Activated CD4-positive, CD25-positive, alpha-beta regulatory T cell treated with anti-CD3 and anti-CD28 coated beads, Interleukin-2, amount 50 U/mL, for 24 hours (primary cell): ENCODE measurements at places on chromosomes 11 and 22.

DNA sequence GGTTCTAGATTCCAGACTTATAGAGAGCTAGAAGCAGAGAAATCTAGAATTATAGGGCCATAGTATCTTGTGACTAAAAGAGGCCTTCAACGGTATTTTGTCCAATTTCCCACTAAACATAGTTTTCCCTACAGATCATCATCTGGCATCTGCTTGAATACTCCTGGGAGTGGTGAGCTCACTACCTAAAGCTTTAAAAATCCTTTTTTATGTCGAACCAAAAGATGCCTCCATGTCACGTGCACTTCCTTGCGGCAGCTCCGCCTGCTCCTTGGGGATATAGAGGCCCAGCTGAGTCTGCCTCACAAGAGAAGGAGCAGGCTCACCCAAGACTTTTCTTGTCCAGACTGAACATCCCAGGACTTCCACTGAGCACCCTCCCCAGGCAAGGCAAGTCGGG is 4.3 kb upstream of the MB start:
- ATAC-seq: no peak

- ATAC-seq: no peak
Observed at GRCh38 chr22:37517826-37518450, 1.3 kb downstream of the CARD10 start.

DNA sequence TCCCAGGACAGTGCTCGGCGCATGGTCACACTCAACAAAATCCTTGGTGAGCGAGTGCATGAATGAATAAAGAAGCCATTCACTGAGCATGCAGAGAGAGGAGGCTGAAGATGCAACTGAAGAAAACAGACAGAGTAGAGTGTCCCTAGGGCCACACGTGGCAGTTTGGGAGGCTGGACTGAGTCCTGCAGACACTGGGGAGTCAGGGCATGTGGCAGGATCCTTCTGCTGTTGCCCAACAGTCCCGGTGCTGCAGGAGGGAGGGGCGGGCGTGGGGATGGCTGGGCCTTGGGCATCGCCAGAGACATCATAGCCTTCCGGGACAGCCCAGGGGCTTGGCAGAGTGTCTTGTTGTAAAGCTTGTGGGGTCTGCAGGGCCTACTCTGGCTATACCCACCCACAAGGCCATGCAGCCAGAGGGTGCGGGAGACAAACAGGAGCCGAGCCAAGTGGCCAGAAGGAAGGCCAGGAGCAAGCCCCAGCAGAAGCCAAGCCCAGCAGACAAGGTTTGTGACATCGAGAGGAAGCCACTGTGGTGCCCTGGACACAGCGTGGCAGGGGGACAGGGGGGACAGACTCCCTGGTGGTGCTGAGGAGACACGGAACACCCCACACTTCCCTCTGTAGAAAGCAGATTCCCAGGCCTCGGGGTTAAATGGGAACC is 26.7 kb upstream of the FBLN1 start:
- ATAC-seq: no peak

DNA sequence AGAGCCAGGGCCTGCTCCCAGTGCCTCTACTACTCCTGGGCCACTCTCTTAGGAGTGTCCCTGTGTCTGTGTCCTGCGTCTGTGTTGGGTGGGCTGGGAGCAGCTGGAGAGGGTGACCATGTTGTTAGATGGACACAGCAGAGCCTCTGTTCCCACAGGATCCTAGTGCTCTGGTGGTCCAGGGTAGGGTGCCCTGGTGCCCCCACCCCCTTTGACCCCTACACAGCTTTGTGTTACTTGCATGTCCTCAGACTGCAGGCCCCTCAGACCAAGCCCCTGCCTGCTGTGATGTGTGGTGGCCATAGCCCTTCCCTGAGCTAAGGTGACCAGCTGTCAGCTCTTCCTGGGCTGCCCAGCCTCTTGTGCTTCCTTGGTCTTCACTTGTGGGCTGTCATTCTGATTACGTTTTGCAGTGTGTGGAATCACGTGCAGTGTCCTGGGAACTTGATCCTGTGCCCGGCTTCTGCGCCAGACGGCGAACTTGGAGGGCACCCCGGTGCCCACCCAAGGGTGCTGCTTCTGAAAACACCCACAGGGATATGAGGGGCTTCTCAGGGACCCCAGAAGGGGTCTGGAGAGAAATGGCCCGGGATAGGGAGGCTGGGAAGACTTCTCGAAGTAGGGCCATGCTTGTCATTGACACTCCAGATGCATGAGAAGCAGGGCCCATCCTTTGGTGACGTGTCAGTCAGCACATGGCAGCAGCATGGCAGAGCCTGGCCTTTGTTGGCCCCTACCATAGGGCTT is 1.5 kb downstream of the TANGO2 start:
- ATAC-seq: no peak

DNA sequence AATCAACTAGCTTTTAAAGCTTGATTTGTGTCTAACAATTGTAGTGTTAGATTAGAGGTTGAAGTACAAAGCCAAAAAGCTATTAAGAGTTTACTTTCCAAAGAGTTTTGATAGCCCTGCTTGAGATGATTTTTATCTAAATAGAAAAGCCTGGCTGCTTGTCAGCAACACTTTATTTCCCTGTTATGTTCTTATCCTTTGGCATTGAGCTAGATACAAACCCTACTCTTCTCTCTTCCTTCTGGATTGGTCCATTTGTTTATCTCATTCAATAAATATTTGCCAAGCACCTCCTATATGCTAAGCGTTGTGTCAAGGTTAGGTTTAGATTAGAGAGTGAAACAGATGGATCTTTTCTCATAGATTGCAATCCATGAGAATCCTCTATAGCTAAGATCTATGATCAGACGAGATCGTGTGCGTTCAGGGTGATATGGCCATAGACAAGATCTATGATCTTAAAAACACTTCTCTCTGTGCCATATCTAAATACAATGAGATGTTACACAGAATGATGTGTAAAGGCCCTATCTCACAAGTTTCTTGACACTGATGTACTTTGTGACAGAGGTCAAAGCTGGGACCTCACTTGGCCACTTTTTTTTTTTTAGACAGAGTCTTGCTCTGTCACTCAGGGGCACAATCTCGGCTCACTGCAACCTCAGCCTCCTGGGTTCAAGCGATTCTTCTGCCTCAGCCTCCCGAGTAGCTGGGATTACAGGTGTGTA is 57.8 kb downstream of the CTNND1 start:
- no peak for ATAC-seq

GRCh38 chr11:128411812-128412211 is 175.5 kb downstream of the ETS1 start:
- ATAC-seq: no peak

GRCh38 chr22:21816787-21817496 is 50.5 kb downstream of the MAPK1 start:
- peak; percentile 84 for ATAC-seq

GRCh38 chr22:33038836-33039235 is 19.3 kb downstream of the SYN3 start:
- ATAC-seq: no peak

GRCh38 chr11:66728693-66729385 is at the start of gene SPTBN2:
Gene SPTBN2, minus strand, starts transcription at chr11:66729216. Its CDS starts 7,976 bp downstream, at chr11:66721240.
- no peak for ATAC-seq

DNA sequence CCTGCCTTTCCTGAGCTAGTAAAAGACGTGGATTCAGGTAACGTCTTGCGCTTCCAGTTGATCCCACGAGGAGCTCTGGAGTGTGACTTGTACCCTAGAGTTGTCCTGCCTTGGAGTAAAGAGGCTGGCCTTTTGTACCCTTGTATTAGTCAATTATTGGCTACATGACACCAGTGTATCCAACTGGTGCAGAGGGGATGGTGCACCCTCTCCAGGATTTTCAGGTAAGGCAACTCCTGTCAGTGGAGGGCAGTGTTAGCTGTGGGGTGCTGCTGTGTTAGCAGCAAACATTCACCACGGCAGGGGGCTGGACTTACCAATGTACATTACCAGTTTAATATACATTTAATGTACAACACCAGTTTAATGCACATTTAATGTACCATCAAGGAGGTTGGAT is 233.5 kb downstream of the MIAT start:
- no peak for ATAC-seq

DNA sequence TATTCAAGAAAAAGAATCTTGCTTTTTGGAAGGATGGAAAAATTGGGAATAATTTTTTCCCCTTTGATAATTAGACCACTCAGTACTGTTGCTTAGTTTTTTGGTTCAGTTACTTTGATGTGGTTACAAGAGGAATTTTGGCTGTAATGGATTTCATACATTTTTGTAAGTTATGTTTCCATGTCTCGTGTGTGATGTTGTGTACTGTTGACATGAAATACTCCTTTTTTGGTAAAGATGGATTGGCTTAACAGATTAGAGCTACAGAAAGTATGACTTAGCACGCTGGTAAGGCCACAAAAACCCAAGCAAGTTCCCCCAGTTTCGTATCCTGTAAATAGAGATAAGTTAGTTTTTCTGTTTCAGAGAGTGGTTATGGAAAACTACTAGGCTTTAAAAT is 11.9 kb downstream of the TBCEL start:
- no peak for ATAC-seq

DNA sequence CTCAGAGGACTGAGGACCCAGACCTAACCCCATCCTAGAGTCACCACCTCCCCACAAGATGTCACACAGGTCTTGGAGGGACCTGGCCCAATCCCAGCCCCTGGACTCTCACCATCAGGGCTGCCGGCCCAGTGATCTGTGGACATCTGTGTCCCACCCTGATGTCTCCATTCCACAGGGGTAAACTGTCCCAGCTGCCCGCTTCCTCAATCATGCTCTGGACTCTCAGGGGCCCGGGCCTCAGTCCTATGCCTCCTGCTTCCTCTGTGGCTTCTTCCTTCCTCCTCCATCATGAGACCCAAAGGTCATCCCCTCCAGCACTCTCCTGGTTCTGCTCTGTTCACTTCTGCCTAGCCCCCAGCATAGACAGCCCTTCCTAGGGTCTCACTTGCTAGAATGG is 32.2 kb downstream of the ARAP1 start:
- no peak for ATAC-seq

GRCh38 chr11:6544921-6545850 is 48.1 kb downstream of the DNHD1 start:
- ATAC-seq: no peak

GRCh38 chr11:128734103-128734831 is 40.4 kb downstream of the FLI1 start:
- no peak for ATAC-seq

DNA sequence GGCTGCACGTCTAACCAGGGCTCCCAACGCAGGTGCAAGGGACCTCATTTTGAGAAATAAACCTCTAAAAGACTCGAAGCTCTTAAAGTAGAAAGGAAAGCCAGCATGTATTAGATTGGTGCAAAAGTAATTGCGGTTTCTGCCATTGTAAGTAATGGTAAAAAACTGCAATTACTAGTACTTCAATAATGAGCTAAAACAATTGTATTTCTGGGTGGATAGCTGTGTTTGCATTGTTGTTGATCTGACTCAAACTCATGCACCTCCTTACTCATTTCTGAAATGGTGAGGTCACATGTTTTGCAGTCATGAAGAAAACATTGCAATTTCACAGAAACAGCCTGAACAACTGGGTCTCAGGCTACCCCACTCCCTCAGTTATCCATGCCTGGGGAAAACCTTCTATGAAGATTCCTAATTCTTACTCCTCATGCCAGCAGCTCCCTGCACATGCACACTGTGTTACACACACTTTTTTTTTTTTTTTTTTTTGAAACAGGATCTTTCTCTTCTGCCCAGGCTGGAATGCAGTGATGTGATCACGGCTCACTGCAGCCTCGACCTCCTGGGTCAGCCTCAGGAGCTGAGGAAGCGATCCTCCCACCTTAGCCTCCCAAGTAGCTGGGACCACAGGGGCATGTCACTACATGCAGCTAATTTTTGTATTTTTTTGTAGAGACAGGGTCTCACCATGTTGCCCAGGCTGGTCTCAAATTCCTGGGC is 24.6 kb downstream of the VWCE start:
- ATAC-seq: peak; percentile 53

GRCh38 chr22:42335839-42336378 is 65.5 kb upstream of the TCF20 start:
- no peak for ATAC-seq

GRCh38 chr11:10762185-10762584 is 11.1 kb downstream of the CTR9 start:
- no peak for ATAC-seq

DNA sequence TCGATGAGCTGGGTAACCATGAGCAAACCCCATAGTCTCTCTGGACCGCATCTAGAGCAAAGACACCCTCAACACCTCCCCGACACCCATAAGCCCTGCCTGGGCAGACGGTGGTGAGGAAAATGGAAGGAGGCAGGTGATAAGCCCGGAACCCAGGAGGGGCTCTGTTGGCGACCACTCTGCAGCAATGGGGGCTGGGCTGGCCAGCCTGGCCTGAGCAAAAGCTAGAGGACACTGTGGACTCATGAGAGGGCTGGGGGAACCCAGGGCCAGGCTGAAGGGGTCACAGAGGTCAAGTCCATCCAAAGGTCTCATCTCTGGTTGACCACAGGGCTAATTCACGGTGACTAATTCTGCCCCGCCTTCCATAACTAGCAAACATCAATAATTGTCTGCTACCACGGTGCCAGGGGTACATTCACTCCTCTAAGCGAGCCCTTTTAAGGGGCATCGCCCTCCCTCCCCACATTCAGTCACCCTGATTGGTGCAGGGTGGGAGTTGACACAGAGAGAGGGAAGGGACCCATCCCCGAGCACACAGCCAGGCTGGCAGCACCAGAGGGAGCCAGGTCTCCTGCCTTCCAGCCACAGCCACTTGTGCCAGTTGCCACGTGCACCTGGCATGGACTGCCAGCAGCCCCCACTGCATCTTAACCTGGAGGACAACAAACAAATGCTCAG is 4.0 kb downstream of the PYGM start:
- ATAC-seq: no peak

- no peak for ATAC-seq
Observed at GRCh38 chr11:61967924-61968757, 707 bp upstream of the FTH1 start.

- ATAC-seq: no peak
Observed at GRCh38 chr11:6258141-6258540, 1.5 kb upstream of the CCKBR start.

- ATAC-seq: no peak
Observed at GRCh38 chr11:11426226-11426952, 73.3 kb upstream of the CSNK2A3 start.

- ATAC-seq: no peak
Observed at GRCh38 chr22:19933341-19934241, 8.0 kb upstream of the COMT start.

- ATAC-seq: peak; percentile 37
Observed at GRCh38 chr22:23533328-23533762, 46.7 kb downstream of the IGLL1 start.

GRCh38 chr11:58573451-58574104 is 2.1 kb downstream of the LPXN start:
- peak; percentile 34 for ATAC-seq

GRCh38 chr11:134576721-134577171 is 164.7 kb upstream of the B3GAT1 start:
- ATAC-seq: no peak

GRCh38 chr11:76270389-76270788 is 64.1 kb upstream of the WNT11 start:
- no peak for ATAC-seq

GRCh38 chr11:9750551-9750950 is 86.7 kb downstream of the SWAP70 start:
- no peak for ATAC-seq

- no peak for ATAC-seq
Observed at GRCh38 chr22:22070371-22070824, 87.8 kb upstream of the TOP3B start.

DNA sequence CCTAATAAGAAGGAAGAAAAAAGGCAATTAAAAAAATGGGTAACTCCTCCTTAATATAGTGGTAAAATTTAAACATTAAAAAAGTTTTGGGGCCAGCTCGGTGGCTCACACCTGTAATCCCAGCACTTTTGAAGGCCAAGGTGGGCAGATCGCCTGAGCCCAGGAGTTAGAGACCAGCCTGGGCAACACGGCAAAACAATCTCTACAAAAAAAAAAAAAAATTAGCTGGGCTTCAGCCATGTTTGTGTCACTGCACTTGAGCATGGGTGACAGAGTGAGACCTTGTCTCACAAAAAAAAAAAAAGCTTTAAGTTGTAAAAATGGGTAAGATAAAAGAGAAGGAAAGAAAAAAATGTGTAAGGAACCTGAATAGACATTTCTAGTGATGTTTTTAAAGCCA is 11.3 kb upstream of the FBXO3 start:
- no peak for ATAC-seq
